Posterior cingulate gyrus (tissue), 11 donors: ENCODE measurements at places on chromosomes 4 and X.

DNA sequence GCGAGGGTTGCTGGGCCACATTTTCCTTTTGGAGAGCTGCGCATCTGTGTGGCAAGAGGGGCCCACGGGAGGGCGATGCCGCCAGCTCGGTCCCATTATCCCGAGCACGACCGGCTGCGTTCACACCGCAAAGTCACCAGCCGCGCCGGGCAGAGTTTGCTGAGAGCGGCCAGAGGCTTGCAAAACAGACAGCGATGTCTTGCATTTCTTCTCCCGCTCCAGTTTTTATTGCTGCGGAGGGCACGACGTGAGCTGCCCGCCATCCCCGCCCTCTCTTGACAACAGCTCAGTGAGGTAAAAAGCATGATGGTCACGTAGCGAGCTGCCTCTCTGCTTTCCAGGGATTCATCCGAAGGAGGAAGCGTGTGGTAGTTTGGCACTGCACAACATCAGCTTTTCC is 102.1 kb upstream of the TENM3 start:
- no peak for DNase-seq

GRCh38 chrX:45801554-45801953 is 600.9 kb upstream of the DIPK2B start:
- DNase-seq = no peak

DNA sequence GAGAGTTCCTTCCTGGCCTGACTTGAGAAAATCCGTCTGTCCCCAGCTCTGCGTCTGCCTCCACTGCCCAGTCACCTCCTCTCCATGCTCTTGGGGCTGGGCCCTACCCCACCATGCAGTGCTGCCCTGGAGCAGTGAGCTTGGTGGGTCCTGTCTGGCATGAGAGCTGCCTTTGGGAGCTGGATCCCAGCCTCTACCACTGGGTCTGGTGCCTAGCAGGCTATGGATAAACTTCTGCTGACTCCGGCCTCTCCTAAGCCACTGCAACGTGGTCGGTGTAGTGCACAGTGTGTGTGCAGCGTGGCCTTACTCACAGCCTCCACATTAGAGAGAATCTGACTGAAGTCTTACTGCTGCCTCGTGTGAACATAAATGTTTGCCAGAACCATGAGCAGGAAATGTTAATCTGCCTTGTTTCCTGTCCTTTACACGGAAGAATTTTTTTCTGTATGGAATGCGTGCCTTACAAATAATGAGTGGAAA is 47.6 kb downstream of the HTT start:
- DNase-seq = no peak

DNA sequence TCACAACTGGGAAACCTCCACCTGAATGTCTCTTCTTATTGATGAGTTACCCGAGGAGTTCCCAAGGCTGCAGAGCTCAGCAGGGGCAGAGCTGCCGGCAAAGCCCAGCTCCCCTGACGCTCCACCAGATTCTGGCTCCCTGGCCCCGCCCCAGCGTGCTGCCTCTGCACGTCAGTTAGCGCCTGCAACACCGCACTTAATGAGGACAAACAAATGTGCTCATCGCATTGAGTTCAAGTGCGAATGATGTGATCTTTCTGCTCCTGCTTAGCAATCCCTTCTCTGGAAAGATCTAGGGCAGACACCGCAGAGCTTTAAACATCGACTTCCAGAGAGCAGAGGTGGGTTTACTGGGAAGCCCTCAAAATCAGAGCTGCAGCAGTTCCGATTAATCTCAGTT is 55.5 kb upstream of the FBXW7 start:
- no peak for DNase-seq

DNA sequence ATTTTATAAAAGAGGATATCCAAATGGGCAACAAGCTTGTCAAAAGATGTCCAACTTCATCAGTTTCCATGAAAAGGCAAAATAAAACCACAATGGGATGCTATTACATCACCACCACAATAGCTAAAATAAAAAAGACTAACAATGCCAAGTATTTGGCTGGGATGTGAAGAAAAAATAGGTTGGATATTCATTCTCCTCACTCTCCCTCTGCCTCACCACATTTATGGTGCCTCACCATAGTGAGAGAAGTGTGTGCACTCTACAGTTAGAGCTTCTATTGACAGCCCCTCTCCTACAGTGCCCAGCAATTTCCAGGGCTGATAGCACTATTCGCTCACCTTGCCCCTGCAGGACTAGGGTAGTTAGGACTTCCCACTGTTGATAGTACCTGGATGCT is 25.5 kb downstream of the VEGFC start:
- no peak for DNase-seq

GRCh38 chr4:99099311-99099710 is 10.7 kb upstream of the ADH5 start:
- no peak for DNase-seq
